ENCODE measurements at places on chromosomes 7 and 10.

DNA sequence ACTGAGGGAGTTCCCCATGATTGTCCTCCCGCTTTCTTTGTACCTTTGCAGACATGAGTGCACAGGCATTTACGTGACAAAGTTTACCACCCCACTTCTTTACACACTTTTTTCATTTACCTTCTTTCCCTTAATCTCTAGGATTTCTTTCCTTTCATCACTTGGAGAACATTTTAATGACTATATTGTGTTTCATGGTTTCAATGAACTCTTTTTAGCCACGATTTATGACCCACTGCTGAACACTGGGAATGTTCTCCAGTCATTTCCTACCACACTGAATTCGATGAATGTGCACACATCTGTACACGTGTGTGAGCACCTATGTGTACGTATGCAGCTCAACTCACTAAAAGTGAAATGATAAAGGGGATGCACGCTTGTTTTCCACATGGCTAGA lies 371.7 kb upstream of the IGFBP3 start:
- no peak for DNase-seq

DNA sequence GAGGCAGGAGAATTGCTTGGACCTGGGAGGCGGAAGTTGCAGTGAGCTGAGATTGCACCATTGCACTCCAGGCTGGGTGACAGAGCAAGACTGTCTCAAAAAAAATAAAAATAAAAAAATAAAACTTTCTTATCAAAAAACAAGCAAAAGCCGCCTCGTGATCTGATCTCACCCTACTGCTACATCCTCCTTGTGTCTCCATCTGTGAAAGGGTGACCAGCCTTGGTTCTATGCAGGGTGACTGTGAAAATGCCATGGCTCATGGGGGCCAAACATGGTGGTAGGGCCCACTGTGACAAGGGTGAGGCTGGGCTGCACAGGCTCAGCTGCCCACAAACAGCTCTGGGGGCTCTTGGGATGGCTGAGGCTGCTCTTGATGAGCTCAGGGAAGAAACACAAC lies 968 bp upstream of the OPN4 start:
- no peak for DNase-seq

DNA sequence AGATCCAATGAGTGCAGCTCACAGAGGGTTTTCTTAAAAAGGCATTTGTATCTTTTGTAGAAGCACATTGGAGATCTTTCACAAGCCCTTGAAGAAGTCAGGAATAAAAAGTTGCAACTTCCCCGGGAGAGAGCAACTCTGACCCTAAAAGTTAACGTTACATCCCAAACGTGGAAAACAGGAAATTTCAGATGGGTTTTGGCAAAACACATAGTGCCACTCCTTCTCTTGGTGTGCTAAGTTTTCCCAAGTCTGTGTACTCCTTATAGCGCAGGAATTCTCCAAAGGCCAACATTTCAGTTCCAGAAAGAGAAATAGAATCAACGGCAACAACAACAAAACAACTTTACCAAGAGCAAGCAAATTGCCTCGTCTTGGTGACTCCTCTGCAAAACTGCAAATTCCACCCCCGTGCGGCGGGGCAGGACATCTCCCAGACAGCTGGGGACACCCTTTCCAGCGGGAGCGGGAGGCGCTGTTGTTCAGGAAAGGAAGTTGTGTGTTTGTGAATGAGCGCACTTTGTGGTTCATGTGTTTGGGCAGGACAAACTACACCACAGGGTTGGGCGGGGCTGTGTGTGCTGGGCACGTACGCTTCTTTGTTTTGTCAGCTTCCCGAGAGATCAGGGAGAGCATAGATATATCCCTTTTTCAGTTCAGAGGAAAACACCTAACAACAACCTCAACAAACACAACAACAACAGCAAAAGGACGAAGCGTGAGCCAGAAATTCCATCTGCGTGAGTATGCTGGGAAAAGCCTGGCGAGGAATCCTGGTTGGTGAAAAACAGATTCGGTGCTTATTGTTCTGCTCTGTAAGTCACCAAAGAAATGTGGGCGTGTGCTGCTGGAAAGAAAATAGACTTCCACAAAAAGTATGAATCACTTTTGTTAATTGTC lies 294.7 kb upstream of the PITRM1 start:
- DNase-seq = peak; percentile 27

- DNase-seq = no peak
Observed at GRCh38 chr10:95628786-95629185, 27.7 kb downstream of the ALDH18A1 start.

DNA sequence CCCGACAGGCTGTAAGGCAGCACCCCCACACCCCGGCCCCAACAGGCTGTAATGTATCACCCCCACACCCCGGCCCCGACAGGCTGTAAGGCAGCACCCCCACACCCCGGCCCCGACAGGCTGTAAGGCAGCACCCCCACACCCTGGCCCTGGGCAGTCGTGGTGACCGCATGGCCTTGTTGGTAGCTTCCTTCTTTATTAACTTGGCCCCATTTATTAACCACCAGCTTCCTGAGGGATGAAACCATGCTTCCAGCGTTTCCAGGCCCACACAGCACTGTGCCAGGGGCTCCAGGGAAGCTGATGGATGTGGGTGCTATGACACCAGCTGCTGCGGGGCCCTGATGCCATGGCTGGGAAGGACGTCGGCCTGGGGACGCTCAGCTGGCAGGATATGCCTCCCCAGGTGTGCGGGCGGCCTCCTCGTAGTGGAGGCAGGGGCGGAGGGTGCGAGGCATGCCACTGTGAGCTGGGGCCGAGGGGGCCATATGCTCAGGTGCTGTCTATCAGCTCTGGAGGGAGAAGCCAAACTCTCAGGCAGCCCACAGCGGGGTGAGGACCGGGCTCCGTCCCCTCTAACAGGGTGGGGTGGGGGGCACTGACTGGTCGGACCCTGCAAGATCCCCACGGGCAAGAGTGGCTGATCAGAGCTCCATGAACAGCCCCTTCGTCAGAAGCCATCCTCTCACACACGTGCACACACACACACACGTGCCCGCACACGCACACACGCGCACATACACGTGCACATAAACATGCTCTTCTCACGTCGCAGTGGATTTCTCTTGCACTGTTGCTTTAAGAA lies 311.0 kb downstream of the PTPRN2 start:
- DNase-seq = no peak

DNA sequence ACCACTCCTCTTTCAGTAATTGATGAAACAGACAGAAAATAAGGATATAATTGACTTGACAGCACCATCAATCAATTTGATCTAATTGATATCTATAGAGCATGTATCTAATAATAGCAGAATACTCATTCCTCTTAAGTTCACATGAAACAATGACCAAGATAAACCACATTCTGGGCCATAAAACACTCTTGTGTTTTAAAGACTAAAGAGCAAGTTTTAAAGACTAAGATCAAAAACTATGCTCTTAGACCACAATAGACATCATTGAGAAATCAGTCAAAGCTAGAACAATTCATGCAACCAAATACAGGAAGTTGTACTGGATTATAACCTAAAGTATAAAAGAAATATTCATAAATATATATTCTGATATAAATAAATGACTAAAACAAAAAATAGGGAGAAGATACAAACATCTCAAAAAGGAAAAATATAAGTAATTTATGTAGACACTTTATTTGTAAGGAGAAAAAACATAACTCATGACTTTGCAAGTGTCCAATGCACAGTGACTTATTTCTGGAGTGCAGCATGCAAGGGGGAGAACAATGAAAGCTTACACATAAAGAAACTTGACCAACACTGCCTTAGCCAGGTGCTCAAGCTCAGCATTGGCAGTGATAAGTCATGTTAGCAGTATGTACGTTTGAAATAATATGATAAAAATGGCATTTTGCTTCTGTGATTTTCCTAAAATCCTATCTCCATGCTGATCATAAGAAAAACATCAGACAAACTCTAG lies 312.7 kb upstream of the IGFBP3 start:
- DNase-seq = no peak
